IPS DF 6.9 (cell line): ENCODE measurements at places on chromosomes 5 and 9.

DNA sequence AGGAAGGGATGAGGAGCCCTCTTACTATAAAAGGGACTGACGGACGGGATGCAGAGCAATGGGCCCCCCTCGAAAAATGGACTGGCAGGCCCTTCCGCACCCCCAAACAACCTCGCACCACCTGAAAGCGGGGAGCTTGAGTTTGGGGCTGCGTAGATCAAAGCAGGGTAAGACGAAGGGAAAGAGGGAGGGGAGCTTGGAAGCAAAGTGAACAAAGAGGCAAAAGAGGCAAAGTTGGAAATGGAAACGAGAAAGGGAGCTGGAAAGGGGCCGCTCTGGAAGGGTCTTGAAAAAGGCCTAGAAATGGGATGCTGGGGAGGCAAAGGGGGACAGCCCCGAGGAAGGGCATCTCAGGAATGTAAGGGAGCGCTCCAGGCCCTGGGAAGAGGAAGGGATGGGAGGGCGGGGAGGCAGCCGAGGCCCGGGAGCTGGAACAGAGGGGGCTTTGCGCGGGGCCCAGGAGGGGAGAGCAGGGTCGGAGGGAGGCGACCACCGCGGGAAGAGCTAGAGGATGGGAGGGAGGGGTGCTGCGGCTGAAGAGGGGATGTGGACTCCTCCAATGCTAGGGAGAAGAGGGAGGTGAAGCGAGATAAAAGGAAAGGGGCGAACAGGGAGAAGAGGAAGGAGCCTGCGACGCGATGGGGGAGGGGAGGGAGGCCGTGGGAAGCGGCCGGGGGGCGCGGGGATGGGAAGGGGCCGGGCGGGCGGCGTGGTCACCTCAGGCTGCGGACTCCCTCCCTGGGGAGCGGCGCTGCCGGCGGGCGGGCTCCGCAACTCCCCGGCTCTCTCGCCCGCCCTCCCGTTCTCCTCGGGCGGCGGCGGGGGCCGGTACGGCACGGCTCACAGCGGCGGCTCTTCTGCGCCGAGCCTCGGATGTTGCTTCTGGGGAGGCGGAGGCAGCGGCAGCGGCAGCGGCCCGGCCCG lies 577 bp downstream of the RNF145 start:
- no peak for DNase-seq

- DNase-seq, result no peak
These were observed 35.2 kb upstream of the PAM start for GRCh38 chr5:102719886-102720285.

DNA sequence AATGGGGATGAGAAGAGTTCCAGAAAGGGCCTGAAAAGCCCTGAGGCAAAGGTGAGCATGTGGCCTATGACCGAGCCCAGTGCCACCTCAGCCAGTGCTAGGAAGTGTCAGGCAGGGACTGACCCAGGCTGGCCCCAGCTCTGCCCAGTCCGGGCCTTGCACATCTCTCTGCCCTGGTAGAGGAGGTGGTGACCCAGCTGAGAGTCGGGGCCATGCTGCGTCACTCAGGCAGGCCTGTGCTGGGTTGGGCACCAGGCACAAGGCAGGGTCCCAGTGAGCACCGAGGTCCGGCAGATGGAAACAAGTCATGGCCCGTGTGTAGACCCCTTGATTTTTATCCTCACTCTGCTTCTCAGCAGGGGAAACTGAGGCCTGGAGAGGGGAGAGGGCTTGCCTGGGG lies 729 bp downstream of the CDHR2 start:
- DNase-seq, result no peak

DNA sequence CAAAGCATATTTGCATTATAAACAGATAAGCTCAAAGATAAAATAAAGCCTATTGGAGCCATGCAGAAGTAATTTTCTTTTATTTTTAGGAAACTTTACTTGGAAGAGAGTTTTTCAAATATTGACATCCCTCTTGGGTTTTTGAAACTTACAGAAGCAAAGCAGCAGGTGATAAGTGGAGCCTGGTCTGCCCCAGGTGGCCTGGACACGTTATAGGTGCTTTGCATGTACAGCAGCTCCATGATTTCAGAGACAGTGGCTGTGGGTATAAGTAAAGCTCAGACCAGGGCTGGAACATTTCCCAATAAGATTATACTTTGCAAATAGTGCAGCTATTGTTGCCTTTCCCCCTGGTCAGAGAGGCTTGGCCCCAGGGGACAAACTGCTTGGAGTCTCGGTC lies 51.5 kb downstream of the CCDC192 start:
- no peak for DNase-seq

DNA sequence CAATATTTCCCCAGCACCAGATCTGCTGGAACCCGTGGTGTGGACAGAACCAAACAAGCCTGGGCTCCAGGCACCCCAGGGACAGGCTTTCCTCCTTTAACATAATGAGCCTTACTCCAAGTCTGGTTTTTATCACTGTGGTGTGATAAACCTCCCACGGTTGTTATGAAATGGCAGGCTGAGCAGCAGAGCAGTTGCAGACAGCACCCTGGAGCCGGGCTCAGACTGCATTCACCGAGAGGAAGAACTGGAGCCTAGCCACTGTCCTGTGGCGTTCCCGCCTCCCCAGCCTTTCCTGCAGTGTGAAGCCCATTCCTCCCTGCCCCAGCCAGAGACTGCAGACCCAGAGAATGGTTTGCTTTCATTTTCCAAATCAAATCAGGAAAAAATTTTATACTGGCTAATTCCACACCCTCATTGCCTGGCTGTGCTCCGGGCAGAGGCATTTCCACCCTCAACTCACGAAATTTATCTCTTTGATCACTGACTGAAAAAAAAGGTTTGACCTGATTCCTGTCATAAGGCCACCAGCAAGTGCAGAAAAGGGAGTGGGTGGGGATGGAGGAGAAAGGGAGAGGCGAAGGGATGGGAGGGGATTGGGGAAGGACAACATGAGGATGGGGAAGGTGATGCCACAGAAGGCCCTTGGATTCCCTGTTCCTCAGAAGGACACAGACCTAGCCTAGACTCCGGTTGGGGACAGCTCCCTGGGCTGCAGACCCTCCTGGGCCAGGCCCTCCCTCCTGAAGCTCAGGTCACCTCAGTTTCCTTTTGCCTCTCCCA lies 18.9 kb downstream of the IPPK start:
- no peak for DNase-seq

- no peak for DNase-seq
These were observed 90.7 kb downstream of the SEC61B start for GRCh38 chr9:99312736-99313135.

DNA sequence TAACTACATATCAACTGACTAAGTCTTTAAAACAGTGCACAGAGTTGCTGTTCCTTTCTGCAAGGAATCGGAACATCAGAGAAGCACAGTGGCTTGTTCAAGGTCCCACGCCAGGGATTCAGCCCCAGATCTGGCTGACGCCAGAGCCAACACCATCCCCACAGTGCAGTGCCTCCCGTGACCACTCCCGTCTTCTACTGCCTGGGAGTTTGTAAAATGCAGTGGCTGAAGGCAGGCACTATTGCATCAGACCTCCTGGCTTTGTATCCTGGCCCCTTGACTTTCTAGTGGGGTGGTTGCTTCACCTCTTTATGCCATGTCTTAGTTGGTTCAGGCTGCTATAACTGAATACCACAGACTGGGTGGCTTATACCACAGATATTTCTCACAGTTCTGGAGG lies 131.0 kb downstream of the NSG2 start:
- DNase-seq, result no peak
